ENCODE measurements at places on chromosomes 3 and 15.

DNA sequence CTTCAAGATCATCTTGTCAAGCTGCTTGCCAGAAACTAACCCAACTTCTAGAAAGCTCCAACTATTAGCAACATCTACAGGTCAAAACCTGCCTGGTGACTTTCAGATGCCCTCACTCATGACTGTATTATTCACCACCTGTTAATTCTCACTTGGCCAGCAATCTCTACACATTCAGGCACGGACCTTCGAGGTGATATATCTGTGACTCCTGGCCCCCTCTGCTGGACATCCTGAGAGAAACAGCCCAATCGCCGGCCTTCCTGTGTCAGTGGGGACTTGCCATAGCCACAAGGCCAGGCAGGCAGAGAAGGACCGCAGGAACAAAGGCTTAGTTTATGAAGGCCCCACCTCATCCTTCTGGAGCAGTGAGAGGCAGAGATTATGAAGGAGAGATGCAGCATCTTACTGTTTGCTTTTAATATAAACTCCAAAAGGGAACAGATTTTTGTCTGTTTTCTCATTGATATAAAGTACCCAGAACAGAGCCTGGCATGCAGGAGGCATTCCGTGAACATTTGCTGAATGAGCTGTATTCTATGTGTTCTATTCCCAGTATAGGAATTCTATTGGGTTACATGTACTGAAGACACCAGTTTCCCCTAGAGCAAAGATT is 24.4 kb upstream of the OCA2 start:
- peak; percentile 48 for DNase-seq

GRCh38 chr3:168511428-168512014 is 415.8 kb upstream of the GOLIM4 start:
- DNase-seq, result no peak

DNA sequence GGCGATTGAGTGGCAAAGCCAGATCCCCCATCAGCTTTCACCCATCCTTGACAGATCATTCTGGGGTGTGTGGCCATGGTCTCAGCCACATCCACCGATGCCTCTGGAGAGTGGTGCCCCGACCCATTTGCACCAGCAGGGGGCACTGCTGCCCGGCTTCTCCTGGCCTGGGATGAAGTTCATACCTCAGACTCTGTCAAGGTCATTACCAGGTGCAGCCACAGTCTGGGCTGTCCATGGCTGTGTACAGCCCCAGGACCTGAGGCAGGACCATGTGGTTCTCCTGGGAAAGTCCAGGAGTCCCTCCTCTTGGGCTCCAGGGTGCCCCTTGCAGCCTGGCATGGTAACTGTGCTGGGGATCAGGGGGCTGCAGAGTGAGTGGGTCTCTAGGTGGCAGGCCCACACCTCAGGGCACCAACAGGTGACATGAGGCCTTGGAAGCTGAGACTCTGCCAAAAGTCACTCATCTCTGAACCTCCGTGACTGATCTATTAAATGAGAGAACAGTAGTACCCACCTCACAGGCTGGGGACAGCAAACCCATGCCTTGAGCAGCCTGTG is 67.2 kb downstream of the CACNA2D2 start:
- DNase-seq, result no peak

GRCh38 chr15:76575274-76575673 is 238.7 kb downstream of the ISL2 start:
- no peak for DNase-seq

GRCh38 chr3:187922704-187923416 is 177.6 kb upstream of the BCL6 start:
- no peak for DNase-seq

- no peak for DNase-seq
These were observed 195.8 kb downstream of the MECOM start for GRCh38 chr3:169467751-169468150.

- no peak for DNase-seq
These were observed 43.0 kb upstream of the MEIS2 start for GRCh38 chr15:37143351-37143750.

DNA sequence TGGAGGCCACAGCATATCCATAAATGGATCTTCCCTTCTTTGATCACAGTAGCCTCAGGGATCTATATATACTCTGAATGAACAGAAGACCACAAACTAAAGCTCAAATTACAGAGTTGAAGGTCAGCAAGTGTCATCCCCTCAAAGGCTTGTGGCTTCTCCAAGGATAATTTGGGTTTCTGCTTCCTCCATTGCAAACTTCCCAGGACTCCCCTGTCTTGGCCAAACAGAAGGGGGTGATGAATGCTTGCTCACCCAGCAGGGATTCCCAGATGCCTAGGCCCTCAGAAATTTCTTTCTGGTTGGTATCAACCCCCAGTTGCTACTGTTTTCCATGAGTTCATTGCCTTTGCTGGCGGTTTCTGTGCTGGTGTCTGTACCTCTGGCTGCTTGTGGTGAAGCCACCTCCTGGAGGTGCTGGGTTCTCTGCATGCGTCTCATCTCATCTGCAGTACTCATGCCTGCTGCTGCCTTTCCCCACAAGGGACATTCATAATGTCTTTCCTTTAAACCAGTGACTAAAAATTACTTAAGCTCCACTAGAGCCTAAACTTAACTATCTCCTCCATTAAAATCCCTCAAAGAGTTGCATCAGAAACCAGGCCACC is 17.7 kb downstream of the ENTPD3 start:
- no peak for DNase-seq

- no peak for DNase-seq
These were observed 254.9 kb upstream of the RASGRP1 start for GRCh38 chr15:38819387-38819950.

DNA sequence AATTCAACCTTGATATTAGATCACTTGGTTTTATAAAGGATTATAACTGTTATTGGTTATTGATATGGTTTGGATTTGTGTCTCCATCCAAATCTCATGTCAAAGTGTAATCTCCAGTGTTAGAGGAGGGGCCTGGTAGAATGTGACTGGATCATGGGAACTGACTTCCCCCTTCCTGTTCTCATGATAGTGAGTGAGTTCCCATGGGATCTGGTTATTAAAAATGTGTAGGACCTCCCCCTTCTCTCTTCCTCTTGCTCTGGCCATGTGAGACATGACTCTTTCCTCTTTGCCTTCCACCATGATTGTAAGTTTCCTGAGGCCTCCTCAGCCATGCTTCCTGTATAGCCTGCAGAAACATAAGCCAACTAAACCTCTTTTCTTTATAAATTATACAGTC is 136.0 kb upstream of the UBE2E2 start:
- no peak for DNase-seq

DNA sequence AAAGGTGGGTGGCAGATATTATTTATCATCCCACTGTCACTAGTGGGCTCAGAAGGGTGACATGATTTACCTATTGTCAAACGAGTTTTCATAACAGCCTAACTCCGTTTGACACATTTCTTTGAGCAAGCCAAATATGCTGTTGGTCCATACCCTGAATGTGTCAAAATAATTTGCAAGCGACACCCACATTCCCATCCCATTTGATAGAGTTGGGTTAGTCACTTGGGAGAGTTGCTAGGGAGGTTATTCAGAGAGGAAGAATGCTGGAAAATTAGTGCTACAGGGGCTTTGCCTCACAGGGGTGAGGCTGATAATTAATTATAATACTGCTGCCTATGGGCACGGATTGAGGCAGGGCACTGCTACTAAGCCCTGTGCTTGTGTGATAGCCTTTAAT is 98.5 kb upstream of the FHIT start:
- no peak for DNase-seq

DNA sequence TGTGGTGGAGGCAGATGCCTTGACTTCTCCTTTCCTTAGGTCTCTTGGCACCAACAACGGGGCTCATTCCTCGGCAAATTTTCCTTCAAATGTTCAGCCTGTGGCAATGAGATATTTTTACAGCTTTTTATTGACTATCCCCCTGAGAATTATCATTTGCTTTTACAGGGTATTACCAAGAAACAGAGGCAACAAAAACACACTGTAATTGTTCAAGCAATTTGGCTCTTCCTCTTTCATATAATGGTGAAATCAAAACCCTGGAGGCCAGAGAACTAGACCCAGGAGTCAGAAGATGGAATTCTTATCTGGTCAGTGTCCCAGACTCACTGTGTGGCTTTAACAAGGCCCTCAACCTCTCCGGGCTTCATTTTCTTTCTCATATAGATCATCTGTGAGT is 40.1 kb downstream of the TRIM42 start:
- no peak for DNase-seq

DNA sequence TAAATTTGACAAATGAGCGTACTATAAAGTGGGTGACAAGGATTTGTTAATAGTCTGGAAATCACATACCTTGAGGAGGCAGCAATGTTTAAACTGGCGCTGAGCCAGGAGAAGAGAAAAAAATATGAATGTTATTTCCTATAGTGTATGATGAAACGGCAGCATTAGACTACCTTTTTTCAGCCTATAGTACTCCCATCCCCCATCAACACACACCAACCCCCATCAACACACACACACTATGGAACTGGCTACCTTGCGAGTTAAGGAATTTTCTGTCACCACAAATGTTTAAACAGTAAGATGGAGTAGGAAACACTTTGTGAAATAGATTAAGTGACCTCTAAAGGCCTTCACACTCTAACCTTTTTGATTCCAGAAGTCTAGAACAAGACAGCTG is 46.8 kb upstream of the ZCWPW2 start:
- no peak for DNase-seq

DNA sequence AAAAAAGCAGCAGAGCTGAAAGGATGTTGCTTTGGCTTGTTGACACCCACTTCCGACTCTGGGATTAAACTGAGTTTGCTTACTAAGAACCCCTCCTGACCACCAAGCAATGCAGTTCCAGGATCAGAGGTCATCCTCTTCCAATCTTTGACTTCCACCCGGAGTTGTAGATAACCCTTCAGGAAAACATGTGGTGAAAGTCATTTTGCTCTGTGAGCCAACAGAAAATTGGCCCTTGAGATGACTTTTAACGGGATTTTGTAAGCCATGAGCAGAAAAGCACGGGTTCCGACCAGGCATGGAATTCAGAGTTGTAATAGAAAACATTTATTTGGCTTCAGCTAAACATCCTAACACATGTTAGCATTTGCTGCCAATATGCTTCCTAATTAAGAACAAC is 171.6 kb upstream of the NR2F2 start:
- peak; percentile 62 for DNase-seq

DNA sequence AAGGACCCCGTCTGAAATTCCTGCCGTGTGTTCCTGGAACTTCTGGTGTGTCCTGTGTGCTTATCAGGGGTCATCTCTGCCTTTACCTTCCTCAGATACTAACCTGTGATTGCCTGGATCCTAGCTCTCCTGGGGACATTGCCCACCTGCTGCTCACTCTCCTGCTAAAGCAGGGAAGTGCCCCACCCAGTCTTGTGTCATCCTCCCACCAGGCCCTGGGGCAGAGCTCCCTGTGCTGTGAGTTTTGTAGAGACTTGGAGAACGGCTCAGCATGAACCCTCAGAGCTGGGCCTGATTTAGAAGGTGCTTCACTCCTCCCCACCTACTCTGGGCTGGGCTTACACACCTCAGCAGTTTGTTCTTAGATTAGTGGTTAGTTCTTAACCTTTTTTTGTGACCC is 3.8 kb upstream of the TMEM44 start:
- no peak for DNase-seq

DNA sequence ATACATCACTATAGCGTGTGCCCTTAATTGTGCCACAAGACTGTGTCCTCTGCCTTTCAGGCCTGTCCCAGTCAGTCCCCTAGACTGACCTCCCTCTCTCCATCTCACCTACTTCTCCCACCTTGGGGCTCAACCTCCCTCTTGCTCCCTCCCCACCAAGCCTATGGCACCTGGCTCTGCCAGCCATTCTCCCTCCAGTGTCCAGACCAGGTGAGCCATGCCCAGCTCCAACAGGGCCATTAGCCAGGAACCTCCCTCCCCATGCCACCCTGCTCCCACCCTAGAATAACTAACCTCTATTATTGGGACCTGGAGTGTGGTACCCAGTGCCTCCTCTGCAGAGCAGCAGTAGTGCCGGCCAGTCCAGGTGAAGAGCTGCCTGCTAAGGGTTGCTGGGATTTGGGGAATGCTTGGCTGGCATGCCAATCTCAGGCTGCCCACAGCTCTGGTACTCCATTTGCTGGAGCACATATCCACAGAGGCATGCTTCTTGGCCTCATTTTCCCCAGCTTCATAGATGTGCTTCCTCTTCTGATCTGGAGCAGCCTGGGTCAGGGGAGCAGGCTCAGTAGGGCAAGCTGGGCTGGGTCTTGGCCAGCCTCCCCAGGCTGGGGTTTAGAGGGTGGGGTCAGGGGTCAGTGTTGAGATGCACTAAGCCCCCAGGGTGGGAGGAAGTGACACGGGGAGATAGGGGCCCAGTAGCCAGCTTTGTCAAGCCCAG is 38.8 kb downstream of the SAXO2 start:
- DNase-seq, result no peak

DNA sequence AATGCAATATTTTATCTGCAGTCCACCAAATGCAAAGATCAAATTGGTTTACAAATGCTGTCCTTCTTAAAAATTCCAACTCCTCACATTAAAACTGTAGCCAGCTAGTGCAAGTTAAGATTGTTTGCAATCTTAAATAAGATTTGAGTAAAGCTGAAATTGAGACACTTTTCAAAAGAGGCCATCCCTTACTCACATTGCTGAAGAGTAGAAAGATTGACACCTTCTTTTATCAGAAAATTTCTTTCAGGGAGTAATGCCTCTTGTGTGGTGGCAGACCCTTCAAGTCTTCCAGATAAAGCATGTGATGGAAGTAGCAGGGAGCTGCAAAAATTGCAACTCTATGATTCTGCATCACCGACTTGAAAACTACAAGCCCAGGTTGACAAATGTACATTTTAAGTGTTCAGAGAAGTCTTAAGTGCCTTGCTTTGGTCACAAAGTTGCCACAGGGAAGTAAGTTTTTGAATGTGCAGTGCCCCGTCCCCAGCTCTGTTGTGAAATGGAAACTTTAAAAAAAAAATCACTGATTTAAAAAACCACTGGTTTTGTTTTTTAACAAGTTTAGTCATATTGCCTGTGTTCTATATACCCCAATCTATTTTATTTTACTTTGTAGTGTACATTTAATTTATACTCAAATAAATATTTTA is 12.6 kb downstream of the CD86 start:
- no peak for DNase-seq

DNA sequence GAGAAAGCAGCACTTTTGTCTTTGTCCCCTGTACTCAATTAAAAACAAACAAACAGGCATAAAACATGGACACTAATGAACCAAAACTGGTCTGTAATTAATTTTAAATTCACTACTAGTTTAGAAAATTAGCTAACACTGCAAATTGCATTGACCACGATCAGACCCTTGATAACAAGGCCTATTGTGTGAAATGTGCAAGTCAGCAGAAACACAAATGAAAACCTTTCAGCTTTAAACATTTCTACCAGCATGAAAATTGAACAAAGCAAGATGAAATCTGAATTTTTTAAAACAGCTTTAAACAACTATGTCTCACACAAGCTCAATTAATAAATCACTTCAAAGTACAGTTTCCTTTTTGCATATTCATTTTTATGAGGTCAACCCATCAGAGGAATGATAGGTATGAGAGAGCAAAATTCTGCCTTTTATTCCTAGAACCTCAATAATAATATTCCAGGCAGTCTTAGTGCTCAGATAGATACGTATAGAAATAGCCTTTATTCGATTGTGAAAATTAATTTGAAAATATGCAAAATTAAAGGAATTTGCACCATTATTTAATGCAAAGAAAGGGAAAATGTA is 27.0 kb upstream of the CHMP2B start:
- DNase-seq, result no peak

GRCh38 chr15:31523027-31523654 is 196.5 kb downstream of the KLF13 start:
- no peak for DNase-seq

All from urinary bladder (tissue), 4 donors.